Epithelial cell of proximal tubule (primary cell): ENCODE measurements at places on chromosomes 4 and X.

- DNase-seq = no peak
Observed at GRCh38 chrX:47941423-47941822, 62.4 kb downstream of the ZNF182 start.

- DNase-seq = no peak
Observed at GRCh38 chrX:114017086-114017485, 566.8 kb upstream of the HTR2C start.

DNA sequence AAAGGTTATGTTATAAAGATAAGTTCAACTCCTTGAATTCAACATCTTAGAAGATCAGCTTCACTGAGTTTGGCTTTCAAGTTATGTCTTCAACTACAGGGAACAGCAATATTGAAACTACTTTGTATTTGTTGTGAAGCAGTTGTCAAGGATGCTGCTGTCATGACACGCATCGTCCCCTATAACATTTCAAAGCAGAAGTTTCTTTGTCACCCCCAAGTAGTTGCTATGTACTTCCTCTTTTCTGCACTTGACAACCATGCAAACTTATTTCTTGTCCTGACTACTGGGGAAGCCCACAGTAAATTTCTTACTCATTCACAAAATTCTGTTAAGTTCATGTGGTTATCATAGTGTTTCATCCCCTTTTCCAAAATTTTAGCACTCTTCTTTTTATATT, 14.3 kb downstream of the ANTXR2 start:
- no peak for DNase-seq

DNA sequence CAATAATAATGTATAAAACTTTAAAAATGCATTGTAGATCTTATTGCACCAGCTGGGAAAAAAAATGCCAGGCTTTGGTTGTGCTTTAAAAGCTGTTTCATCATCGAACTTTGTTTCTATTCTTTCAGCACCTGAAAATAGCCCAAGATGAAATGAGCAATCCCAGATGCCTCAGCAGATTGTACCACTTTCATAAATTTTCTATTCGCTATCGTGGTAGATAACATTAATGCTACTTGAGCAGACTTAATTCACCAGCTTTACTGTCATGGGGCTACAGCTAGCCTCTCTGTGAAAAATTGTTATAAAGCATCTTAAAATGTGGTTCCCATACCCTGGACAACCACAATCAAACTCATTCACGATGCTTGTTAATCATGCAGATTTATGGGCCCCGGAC, 599.6 kb upstream of the HS3ST1 start:
- DNase-seq = no peak

- DNase-seq = no peak
Observed at GRCh38 chr4:107994894-107995293, 5.2 kb downstream of the HADH start.

DNA sequence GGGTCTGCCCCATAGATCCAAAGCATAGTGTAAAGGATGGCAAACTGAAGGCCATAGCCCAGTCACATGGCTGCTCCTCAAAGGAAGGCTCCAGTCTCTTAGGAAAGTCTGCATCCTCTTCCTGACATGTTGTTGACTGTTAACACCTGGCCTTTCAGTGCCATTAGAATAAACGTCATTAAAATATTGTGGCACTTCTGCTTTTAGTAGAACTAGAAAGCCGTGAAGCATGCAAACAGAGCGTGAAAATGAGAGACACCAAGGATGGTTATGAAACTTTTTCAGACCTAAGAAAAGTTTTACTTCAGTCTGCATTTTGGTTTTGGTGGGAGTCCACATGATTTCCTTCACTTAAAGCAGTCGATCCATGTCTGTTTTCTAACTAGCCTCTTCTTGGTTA, 41.1 kb upstream of the AFF2 start:
- no peak for DNase-seq

DNA sequence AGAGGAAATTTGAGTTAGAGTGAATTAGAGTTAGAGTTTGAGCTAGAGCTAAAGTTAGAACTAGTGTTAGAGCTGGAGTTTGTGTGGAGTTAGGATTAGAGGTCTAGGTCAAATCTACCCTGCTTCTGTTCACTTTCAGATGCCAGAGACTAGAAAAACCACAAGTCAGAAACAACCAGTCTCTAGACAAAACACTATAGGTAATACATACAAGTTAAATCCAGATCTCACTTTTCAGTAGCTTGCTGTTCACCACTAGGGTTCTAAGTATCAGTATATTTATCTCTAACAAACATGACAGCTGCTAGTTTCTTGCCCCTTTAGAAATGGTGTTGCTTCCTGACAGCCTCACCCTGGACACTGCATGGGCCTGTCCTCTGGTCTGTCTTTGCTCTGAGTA, 300.7 kb downstream of the ARAP2 start:
- no peak for DNase-seq
